8988T (cell line): ENCODE measurements at places on chromosomes 5 and 9.

DNA sequence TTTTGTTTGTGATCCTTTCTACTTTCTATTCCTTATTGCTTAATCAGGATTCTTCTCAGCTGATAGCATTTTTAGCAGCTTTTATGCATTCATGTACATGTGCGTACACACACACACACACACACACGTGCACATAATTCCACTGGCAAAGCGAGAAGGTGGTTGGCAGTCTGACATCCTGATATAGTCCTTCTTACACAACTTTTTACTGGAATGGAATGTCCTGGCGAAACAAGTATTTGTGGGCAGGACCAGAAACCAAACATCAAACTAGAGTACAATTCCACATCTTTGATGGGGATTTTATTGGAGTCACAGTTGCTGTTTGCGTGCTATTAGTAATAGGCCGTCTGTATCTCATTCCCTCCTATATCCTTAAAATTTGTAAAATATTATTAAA lies 356.5 kb downstream of the CCDC171 start:
- DNase-seq: no peak

DNA sequence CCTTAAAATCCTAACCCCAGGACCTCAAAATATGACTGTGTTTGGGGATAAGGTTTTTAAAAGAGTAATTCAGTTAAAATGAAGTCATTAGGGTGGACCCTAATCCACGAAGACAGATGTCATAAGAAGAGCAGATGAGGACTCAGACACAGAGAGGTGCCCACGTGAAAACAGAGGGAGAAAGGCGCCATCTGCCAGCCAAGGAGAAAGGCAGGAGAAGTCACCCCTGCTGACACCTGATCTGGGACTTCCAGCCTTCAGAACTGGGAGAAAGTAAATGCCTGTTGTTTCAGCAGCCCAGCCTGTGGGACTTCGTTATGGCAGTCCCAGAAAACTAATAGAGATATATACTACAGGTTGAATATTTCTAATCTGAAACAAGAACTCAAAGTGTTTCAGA lies 67.4 kb downstream of the ROR2 start:
- no peak for DNase-seq

DNA sequence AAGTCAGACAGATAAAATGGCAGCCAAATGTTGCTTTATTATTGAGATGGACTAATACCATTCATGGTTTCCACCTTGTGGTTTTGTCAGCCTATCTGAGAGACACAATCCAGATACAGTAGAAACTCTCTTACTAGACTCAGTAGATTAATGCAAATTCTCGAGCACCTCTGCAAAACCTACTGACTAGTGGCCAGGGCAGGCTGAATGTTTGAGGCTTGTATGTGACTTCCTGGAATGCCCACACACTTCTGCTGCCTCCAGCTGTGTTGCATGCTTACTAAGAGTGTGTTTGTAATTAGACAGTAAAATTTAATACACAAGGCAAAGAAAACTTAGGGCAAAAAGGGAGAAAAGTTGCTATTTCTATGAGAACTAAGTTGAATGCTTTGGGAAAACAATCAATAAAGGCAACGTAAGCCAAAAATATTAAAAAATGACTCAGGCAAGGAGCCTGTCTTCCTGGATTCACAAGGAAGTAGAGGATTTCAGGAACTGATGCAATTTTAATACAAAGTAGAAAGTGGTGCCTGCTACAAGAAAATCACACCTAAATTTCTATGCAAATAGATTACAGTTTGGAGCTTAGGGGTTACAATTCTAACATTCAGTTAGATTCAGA lies 30.2 kb upstream of the CCNG1 start:
- DNase-seq: no peak

GRCh38 chr5:15948190-15948589 lies 231.4 kb downstream of the MARCHF11 start:
- DNase-seq: no peak

- DNase-seq: no peak
Measured at GRCh38 chr5:88556406-88556805, 287.8 kb upstream of the TMEM161B start.

DNA sequence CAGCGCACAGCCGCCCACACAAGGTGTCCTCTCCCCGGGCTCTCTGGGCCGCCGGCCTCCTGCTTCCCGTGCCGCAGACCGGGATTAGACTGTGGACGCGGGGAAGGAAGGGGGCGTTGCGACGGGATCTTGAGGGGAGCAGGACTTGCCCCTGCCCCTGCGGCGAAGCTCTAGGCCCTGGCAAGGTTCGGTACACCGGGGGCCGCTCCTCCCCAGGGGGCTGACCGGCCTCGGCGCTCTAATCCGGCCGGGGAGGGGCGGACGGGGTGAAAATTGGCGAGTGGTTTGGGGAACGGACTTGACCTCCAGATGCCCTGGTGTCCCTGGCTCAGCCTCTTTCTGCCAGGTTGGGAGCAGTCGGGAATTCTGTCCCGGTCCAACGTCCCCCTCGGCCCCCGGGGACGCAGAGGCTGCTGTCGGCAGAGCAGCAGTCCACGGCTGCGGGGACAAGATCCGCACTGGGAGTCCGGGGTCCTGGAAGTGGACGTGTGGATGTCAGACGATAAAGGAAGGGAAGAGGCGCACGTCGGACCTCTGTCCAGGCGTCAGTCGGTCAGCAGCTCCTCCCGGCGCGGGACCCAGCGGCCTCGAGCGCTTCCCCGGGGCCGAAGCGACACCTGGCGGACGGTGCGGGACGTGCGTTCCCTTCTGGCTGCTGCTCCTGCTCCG lies 1.9 kb upstream of the CNTFR start:
- peak; percentile 100 for DNase-seq

GRCh38 chr9:127959841-127960409 lies 20.9 kb downstream of the EEIG1 start:
- no peak for DNase-seq

- DNase-seq: no peak
Measured at GRCh38 chr5:58358501-58359178, 101.2 kb downstream of the PLK2 start.

GRCh38 chr5:108615216-108615615 lies 132.5 kb upstream of the FER start:
- DNase-seq: no peak

DNA sequence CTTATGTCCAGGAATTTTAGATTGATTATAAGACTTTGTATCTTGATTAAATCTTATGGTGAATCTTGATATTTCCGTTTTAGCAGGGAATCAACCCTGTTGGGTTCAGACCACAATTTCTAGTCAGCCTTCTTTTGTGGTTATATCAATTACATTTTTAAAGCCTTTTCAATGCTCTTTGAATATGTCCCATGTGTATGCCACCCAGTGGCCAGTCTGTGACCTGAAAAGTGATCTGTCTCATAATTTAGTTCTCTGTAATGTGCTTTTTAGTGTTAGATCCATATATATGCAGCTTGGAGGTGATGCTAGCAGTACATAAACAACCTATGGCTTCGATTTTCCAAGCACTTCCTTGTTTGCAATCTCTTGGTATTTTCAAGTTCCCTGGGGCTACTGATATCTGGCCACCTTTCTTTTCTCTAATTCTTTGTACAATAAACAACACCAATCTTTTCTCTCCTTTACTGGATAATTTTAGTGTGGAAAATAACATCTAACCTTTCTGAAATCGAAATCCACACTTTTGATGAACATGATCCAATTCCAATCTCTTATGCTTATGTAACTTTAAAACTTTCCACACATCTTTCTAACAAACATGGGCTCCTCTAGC lies 28.8 kb downstream of the PDE8B start:
- DNase-seq: no peak

- DNase-seq: no peak
Measured at GRCh38 chr5:35454011-35454525, 163.6 kb upstream of the SPEF2 start.

DNA sequence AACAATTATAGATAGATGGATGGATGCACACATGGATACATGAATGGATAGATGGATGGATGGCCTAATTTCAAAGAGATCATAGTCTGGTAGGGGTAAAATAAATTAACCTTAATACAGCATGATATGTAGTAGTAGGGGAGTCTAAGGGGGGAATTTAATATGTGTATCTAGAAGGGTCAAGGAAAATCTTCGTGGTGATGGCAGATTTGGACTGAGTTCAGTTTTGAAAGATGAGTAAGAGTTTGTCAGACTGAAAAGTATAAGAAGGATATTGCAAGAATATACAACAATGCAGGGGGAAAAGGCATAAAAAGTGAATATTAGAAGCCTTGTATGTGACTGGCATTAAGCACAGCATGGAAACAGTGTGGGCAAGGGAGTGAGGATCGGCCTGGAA lies 98.7 kb downstream of the ZNF462 start:
- DNase-seq: no peak

GRCh38 chr5:179805070-179805528 lies 1.6 kb downstream of the MGAT4B start:
- peak; percentile 62 for DNase-seq

DNA sequence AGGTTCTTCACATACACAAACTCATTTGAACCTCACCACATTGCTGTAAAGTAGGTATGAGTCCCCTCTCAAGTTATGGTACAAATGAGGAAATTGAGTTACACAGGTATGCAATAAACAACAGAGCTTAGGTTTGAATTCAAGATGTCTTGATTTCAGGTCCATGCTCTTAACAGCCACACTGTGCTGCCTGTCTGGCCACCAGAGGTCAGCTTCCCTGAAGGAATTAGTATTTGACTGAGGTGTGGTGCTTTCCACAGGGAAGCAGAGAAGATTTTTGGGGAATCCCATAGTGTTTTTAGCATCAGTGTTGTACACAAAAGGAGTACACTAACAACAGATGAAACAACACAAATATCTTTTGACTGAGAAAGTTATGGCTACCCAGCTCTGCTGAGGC lies 94.4 kb upstream of the ITGA1 start:
- DNase-seq: no peak

GRCh38 chr9:31808766-31809165 lies 575.7 kb upstream of the ACO1 start:
- DNase-seq: no peak

DNA sequence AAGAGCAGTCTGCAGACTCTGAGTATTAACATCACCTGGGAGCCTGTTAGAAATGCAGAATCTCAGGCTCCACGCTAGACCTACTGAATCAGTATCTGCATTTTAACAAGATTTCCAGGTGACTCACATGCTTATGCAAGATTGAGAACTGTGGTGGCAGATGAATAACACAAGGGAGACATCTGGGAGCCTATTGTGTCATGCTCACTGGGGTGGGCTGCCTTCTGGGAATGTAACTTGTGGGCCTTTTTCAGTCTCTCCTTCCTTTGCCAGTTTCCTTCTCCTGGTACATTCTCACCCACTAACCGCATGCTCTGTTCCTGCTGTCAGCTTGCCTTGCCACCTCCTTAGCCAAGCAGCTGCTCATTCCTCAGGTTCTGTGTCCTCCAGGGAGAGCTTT lies 176.6 kb upstream of the C9orf72 start:
- DNase-seq: no peak

DNA sequence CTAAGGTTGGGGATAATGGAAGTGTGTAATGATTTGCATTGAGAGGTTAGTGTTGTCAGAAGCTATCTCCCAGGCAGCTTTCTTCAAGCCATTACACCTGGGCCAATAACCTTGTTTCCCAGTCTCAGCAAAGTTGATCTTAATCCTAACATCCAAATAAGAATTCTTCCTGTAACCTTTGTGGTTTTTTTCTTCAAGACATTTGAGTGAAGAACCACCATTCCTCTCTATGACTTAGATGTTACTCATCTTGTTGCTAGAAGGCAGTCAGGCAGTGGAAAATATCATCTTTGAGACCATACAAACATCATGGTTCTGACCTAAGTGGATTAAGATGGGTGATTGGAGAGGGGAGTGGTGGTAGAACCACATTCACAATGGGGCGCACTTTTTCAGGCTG lies 103.5 kb downstream of the NDUFAF2 start:
- no peak for DNase-seq

- DNase-seq: no peak
Measured at GRCh38 chr9:122111413-122112085, 18.4 kb upstream of the TTLL11 start.

- no peak for DNase-seq
Measured at GRCh38 chr5:100424787-100425186, 110.4 kb upstream of the FAM174A start.

GRCh38 chr5:56910210-56910965 lies 992 bp downstream of the SETD9 start:
- no peak for DNase-seq

DNA sequence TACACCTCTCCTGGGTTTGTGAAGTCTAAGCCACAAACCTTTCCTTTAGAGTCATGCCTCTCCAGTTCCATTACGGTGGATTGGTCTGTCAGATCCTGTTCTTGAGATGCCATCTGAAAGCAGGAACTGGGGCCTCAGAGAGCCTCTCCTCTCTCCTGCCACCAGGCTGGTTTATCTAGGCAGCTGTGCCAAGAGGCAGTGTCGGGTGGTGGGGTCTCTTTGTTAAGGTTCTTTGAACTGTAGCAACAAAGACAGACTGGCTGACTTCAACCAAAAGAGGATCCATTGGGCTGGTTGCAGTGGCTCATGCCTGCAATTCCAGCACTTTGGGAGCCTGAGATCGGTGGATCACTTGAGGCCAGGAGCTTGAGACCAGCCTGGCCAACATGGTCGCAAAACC lies 66.0 kb upstream of the ANGPTL2 start:
- no peak for DNase-seq

GRCh38 chr9:124618476-124618875 lies 111.3 kb upstream of the NR5A1 start:
- no peak for DNase-seq

DNA sequence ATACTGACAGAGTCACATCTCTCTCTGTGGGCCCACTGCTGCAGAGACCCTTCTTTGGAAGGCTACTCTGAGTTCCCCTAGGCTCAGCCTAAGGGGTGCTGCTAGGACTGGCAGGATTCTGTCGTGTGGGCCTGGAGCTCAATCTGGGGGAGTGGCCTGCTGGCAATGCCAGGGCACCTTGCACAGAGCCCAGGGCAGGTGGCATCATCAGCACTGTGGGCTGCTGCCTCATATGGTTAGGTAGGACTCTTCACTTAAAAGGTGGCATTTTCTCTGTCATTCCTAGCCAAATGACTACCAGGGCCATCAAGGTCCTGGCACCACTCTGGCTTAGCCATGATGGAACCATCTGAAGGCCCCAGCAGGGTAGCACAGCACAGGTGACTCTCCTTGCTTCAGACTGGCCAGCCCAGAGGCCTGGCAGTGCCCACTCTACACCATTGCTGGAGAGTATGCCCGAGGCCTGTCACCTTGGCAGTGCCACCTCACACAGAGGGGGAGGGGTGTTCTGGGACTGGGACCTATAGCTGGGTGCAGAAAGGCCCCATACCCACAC lies 21.9 kb downstream of the PITX1 start:
- peak; percentile 7 for DNase-seq

- DNase-seq: no peak
Measured at GRCh38 chr5:115257981-115258380, 4.7 kb downstream of the PGGT1B start.

- no peak for DNase-seq
Measured at GRCh38 chr9:113503131-113503541, 39.6 kb downstream of the RGS3 start.

DNA sequence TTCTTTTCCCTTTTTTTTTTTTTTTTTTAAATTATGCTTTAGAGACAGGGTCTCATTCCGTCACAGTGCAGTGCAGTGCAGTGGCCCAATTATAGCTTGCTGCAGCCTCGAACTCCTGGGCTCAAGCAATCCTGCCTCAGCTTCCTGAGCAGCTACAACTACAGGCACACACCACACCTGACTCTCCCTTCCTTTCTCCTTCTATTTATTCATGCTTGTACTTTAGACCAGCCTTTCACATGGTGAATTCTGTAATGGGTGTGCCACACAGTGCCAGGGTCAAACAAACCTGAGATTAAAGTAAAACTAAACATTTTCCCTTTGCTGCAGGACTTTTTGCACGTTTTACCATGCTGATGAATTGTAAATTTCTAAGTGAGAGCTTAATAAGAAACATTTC lies 8.0 kb downstream of the SH3RF2 start:
- no peak for DNase-seq
